ENCODE measurements at places on chromosomes 5 and 9.

GRCh38 chr5:142109331-142110045 lies 909 bp downstream of the NDFIP1 start:
- peak; percentile 53 for DNase-seq

DNA sequence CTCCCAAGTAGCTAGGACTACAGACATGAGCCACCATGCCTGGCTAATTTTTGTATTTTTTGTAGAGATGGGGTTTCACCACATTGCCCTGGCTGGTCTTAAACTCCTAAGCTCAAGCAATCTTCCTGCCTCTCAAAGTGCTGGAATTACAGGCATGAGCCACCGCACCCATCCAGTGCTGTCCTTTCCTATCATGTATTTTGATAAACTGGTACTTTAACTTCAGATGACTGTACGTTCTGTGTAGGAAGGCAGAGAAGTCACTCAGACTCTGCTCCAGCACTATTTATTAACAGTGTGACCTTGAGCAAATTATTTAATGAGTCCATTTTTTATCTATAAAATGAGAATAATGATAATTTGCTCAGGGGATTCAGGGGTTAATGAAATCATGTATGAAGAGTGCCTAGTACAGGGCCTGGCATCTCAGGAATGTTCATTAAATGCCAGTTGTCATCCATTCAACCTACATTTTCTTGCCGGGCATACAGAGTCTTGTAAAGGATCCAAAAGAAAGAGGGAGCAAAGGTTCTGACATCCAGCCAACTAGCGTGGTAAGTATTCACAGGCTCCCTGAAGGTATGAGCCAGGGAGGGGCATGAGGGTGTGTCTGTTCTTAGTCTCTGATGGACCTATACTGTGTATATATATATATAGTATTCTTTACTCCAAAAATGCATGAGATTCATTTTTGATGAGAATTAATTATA lies 201.9 kb downstream of the PBX3 start:
- DNase-seq = no peak

DNA sequence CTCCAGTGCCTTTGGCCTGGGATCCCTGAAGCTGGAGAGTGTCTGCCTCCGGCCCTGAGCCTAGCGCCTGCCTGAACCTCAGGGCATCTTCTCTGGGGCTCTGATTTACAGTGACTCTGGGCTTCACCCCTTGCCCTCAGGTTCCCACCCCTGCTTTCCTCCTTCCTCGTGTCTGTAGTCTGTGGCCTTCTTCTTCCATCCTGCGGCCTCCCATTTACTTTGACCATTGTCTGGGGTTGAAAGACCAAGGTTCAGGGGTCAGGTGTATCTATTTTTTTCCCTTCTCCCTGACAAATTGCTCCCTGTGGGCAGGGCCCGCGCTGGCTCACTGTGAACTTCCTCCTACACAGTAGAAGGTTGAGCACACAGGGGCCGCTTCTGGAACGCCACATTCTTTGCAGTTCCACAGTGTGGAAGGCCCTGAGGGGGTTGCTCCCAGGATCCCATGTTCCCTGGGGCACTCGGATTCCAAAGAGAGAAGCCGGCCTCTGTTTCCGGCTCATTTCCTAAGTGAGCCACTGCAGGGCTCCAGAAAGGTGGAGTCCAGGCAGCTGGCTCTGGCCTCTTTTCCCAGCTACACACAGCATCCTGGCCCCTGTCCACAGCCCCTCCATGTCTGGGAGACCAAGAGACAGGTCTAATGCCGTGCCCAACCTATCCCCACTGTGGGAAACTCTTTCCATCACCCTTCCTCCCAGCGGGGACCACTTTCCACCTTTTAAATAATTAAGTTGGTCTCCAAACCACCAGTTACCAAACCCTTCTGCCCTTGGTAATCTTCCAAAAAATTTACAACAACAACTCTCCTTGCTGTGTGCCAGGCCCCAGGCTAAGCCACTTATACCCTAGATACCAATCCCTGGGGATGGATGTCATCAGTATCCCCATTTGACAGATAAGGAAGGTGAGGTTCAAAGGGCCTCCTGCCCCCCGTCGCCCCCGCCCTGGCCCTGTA lies 140.3 kb upstream of the IER5L start:
- no peak for DNase-seq

- DNase-seq = no peak
These were observed 48.0 kb downstream of the ZNF366 start for GRCh38 chr5:72459089-72459661.

- peak; percentile 68 for DNase-seq
These were observed 13.9 kb downstream of the REXO4 start for GRCh38 chr9:133403766-133404453.
